ENCODE measurements at places on chromosomes 13 and 19.

GRCh38 chr19:12636631-12637030, 25.9 kb downstream of the ZNF791 start:
- DNase-seq: no peak

DNA sequence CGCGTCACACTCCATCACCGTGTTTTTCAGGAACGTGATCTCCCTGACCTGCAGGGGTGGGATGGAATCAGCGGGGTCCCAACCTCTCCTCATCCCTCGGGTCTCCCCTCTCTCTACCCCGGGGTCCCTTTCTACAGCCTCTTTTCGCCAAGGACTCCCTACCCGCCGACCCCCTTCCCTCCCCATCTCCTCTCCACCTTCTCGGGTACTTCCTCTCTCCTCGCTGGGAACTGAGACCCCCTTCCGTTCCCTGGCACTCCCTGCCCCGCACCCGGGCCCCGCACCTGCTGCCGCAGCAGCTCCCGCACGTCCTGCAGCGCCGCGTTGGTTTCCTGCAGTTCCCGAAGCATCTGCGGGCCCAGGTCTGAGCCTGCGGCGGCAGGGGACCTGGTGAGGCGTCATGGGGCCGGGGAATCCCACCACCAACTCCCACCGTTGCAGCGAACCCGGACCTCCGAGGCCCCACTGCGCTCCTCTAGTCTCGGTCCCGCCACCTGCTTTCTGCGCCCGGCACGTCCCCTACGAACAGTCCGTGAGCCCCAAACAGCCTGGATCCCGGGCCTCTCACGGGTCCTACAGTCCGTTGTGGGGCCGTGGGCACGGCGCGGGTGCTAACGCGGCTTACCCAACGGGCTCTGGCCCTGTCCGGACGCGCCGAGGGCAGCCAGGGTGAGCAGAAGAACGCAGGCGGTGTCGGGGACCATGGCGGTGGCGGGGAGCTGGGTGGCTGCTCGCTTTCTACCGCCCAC, at the start of gene COMP:
COMP (minus strand) TSS at position 740 of the 749 bp plus-strand sequence; CDS start at position 704, 36 bp downstream.
- no peak for DNase-seq

GRCh38 chr19:17389957-17390664, 3.9 kb downstream of the CCDC194 start:
- DNase-seq: no peak

DNA sequence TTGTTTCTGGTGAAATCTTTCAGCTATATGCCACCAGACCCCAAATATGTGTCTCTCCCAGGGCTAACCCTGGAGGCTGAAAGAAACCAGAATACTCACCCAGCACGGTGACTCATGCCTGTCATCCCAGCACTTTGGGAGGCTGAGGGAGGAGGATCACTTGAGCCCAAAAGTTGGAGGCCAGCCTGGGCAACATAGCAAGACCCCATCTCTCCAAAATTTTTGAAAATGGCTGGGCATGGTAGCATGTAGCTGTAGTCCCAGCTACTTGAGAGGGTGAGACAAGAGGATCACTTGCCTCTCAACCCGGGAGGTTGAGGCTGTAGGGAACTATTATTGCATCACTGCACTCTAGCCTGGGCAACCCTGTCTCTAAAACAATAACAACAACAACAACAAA, 76.1 kb upstream of the UQCRFS1 start:
- no peak for DNase-seq

GRCh38 chr13:102642475-102642874, 45.7 kb downstream of the TPP2 start:
- DNase-seq: peak; percentile 27

DNA sequence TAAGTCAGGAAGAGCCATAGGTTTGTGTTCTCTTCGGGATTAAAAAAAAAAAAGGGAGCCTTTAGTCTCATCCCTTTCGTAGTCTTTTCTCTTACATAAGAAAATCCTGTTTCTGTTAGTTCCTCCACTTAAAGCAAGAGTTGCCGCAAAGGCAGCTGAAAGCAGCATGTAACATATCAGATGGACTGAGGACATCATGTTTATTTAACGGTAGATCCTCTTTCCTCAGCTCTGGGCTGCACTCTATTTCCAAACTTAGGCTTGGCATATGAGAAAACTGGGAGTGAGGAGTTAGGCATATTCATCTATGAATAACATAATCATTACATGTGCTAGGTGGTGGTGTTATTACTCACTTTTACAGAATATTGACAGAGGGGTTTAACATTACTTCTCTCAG, 391.2 kb downstream of the KLF12 start:
- DNase-seq: no peak

DNA sequence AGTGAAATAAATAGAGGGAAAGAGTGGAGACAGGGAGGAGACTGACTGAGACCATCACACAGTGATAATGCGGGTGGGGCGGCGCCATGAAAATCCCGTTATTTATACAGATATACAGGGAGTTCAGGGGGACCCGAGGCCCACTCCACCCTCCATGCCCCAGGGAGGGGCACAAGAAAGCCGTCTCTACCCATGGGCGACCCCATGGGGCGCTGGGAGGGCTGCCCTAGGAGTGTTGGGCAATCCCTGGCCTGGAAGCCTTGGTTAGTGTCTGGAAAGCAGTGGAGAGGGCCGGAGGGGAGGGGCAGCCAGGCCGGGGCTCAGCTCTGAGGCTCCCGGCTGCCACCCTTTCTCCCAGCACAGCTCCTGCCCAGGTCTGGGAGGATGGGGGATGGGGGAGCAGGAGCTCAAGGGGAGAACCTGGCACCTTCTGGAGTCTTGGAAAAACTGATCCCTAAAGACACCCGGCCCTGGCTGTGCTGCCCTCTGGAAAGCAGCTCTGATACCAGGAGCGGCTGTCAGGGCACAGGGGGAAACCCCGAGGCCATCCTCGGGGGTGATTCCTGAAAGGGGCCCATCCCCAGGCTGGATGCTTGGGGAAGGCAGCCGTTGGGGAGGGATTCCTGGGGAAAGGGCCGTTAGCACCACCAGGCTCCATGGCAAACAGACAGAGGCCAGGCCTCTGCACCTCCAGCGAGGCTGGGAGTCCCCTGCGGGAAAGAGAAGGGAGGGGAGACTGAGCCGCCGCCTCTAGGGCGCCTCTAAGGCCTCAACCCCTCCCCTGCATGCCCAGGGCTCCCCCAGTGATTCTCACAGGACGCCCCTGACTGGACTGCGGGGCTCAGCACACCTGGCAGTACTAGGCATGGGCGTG, 3.0 kb upstream of the PRKD2 start:
- DNase-seq: no peak

DNA sequence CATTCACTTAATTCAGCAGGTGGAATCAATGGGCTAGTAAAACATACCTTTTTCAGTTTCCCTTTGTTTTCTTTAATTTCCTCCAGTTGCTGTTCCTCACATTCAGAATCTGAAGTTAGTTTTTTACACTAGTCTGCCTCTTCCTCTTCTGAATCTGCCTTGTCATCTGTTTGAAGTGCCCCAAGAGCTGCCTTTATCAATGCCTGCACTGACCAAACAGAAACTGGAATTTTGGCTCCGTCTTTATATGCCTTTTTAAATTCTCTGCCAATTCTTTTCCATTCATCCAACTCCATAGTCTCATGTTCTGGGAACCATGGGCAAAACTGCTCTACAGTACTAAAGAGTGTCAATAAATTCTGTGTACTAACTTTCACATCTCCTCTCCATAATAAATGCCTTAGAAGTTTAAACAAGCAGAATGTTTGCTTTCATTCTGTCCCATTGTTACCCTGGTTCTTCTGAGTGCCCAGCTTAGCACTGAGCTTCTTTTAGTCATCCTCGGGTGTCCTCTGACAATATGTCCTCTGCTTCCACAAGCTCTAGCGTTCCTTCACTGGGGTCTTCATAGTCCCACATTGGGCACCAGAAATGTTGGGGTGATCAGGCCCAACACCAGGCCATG, 154.2 kb downstream of the ZNF486 start:
- no peak for DNase-seq

GRCh38 chr19:56137405-56137804, 3.7 kb upstream of the ZNF444 start:
- no peak for DNase-seq

GRCh38 chr13:113452942-113453901, at the start of gene ADPRHL1:
ADPRHL1 (minus strand) TSS chr13:113453488; CDS start chr13:113453437, 51 bp downstream.
- DNase-seq: no peak

DNA sequence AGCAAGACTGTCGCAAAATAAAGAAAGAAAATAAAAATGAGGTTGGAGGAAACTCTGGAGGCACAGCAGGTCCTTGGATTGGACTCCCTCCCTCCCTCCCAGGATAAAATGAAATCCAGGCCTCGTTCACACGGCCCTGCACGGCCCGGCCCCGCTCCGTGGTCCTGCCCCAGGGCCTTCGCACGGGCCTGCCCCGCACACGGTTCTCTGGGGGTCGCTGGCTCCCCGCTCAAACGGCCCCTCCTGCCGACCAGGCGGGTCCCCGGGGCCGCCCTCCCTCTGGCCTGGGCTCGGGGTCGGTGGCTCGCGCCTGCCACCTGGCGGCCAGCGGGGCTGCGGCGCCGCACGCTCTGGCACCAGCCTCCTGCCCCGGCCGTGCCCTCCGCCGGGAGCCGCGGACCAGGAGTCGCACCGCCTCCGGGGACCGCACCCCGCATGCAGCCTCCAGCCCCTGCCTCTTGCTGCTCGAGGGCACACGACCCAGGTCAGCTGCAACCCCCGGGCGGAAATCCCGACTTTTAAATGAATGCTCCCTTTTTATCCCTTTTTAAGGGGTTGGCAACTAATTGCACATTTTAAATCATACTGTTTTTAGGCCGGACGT, 1.5 kb upstream of the WDR18 start:
- DNase-seq: peak; percentile 47

- DNase-seq: no peak
These were observed 39.6 kb downstream of the PCDH8 start for GRCh38 chr13:52808842-52809219.

GRCh38 chr19:1850809-1851653, 2.7 kb upstream of the REXO1 start:
- no peak for DNase-seq

DNA sequence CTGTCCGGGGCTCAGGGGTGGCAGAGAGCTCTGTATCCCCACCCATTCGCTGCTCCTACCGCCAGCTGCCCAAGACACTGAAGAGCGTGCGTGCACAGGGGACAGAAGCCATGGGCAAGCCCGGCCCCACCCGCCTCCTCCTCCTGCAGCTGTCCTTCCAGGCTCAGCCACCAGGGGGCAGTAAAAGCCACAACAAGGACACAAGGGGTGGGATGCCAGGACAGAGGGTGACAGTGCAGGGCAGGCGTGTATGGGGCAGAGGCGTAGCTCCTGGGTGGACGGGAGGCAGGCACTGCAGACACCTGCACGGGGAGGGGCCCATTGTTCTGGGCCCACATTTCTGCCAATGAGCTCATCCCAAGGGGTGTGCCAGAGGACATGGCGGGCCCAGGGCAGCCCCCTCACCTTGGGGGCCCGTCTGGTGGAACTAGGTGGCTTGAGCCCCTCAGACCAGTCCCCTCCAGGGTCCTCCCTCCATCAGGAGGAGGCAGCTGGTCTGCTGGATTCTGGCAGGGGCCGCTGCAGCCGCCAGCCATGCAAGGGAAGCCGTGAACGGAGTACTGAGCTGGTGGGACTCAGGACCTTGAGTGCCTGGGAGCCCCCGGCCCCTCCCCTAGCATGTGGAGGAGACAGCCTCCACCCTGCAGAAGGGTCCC, 61.2 kb downstream of the MLLT1 start:
- DNase-seq: peak; percentile 78

DNA sequence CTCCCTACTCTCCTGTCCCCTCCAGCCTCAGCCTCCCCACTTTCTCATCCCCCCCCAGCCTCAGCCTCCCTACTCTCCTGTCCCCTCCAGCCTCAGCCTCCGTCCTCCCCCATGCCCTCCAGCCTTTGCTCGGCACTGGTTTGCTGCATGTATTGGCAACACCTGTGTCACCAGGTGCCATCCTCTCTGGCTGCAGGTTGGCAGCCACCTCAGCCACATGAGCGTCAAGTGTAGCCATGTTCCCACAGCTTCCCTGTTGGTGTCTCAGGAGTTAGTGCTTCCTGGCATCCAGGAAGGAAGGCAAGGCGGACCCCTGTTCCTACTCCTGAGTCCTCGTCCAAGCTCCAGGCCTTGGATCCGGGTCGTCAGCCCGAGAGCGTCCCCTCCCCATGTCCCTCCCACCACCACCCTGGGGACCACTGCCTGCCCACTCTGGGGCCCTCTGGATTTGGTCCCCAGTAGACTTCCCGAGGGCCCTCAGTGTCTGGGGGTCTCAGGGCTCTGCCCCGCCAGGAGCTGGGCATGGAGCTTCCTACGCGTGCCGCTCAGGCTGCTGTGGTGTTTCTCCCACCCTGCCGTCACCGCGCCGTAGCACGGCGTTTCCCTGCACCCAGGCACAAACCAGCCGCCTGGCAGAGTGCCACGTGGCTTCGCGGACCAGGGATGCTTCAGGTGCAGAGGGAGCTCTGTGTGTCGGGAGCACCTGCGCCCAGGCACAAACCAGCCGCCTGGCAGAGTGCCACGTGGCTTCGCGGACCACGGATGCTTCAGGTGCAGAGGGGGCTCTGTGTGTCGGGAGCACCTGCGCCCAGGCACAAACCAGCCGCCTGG, 128.3 kb upstream of the MCF2L start:
- DNase-seq: no peak

DNA sequence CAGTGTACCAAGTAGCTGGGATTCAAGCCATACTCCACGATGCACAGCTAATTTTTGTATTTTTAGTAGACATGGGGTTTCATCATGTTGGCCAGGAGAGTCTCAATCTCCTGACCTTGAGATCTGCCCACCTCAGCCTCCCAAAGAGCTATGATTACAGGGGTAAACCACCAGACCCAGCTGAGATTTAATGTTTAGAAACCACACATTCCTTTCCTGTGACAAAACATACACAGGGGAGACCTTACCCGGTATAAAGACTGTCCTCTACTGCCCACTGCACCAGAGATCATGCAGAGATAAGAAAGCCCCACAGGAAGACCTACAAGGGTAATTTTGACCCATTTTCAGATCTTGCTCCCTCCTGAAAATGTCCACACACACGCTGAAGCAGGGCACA, 22.8 kb upstream of the ZNF83 start:
- DNase-seq: no peak

GRCh38 chr13:21427741-21428140, 31.4 kb downstream of the ZDHHC20 start:
- DNase-seq: no peak

GRCh38 chr13:26221399-26221720, 754 bp downstream of the RNF6 start:
- no peak for DNase-seq

DNA sequence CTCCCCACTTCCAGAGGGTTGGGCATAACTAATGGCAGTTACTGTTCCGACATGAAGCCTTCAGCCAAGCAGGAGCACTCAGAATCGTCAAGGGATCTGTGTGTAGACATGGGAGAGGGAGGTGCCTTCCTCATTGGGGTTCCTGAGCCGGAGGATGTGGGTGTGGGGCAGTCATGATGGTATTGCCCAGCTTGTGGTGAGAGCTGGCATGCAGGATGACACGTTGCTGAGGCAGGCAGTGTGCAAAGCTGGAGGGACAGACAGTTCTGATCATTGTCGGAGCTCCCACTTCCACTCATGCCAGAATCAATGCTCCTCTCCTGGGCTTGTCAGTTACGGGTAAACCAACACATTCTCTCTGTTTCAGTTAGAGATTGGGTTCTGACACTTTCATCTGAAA, 83.9 kb upstream of the TSC22D1 start:
- DNase-seq: peak; percentile 14

GRCh38 chr19:40360708-40361241, 12.3 kb downstream of the PLD3 start:
- DNase-seq: no peak

GRCh38 chr19:32873247-32873959, 3.8 kb upstream of the SLC7A9 start:
- no peak for DNase-seq

All from epithelial cell of esophagus (primary cell).